Effector memory CD8-positive, alpha-beta T cell (primary cell): ENCODE measurements at places on chromosomes 12 and 14.

GRCh38 chr12:121283388-121283787 is 13.1 kb downstream of the CAMKK2 start:
- DNase-seq = no peak

- DNase-seq = no peak
These were observed 14.4 kb downstream of the GALNT16 start for GRCh38 chr14:69274321-69274720.

- no peak for DNase-seq
These were observed 617.6 kb downstream of the LRFN5 start for GRCh38 chr14:42224053-42224888.

- no peak for DNase-seq
These were observed 25.0 kb downstream of the GCH1 start for GRCh38 chr14:54877703-54878021.

- DNase-seq = no peak
These were observed 1257.6 kb upstream of the FLRT2 start for GRCh38 chr14:84272290-84272721.

DNA sequence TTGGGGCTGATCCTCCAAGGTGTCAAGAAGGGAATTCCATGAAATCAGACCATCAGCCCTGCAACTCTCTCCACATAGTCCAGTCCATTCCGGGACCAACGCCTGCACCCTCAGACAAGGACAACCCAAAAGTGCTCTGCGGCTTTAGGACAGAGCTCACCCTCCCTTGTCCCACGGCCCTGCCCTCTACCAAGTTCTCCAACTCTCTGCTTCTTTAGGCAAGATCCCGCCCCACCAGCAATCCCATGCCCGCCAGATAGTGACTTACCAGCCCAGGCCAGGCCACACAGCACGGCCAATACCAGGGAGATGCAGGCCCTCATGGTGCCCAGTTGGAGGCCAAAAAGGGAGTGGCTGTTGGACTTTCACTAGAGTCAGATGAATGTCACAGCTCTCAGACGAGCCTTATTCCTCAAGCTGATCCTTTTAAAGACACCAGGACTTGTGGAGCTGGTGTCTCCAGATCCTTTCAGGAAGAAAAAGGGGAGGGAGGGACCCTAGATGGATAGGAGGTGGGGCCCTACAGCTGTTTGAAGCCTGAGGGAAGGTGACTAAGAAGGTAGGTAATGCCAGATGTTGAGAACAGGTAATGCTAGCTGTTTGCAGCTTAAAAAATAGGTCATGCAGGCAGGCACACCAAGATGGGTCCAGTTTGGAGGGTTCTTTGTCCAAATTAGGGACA is at the start of gene ENDOU:
Gene ENDOU (minus strand): TSS at position 400 of the 682 bp plus-strand sequence. CDS start 77 bp downstream, at position 323.
- DNase-seq = no peak
